Small intestine (tissue), 16 donors: ENCODE measurements at places on chromosomes 13 and 19.
A peak's percentile ranks its signal among the peaks of the same experiment; 100 is the strongest.

GRCh38 chr13:99282264-99283231 is 24.4 kb upstream of the GPR18 start:
- no peak for DNase-seq

- no peak for DNase-seq
Observed at GRCh38 chr13:45362939-45363338, 22.0 kb upstream of the TPT1 start.

DNA sequence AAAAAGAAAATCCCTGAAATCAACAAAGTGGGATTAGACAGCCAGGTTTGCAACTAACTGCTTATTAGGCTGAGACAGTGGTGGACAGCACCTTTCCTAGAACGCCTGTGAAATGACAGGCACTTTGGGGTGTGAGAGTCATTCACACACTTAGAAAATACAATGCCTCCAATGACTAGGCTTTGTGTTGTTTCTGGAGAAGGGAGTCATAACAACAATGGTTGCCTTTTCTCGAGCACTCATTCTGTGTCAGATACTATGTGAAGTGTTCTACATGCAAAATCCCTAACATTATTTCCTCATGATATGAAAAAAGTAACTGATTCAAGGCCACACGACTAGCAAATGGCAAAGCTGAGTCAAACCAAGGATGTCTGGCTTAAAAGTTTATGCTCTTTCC is 41.2 kb downstream of the SACS start:
- DNase-seq = no peak

- DNase-seq = no peak
Observed at GRCh38 chr13:83503424-83503823, 378.9 kb downstream of the SLITRK1 start.

GRCh38 chr13:108733022-108733560 is 103.7 kb downstream of the MYO16 start:
- no peak for DNase-seq

DNA sequence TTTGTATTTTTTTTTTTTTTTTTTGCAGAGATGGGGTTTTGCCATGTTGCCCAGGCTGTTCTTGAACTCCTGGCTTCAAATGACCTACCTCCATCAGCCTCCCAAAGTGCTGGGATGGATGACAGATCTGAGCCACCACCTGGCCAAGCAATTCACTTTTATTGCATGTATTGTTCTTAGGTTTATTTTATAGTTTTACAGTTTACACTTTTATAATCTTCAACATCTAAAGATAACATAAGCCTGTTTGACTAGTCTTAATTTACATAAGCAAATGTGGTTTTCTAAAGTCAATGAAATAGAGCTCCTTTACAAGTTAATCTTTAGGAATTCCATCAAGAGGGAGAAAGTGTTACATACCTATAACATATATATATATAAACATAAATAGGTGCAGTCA is 9.5 kb upstream of the MPV17L2 start:
- peak; percentile 41 for DNase-seq

DNA sequence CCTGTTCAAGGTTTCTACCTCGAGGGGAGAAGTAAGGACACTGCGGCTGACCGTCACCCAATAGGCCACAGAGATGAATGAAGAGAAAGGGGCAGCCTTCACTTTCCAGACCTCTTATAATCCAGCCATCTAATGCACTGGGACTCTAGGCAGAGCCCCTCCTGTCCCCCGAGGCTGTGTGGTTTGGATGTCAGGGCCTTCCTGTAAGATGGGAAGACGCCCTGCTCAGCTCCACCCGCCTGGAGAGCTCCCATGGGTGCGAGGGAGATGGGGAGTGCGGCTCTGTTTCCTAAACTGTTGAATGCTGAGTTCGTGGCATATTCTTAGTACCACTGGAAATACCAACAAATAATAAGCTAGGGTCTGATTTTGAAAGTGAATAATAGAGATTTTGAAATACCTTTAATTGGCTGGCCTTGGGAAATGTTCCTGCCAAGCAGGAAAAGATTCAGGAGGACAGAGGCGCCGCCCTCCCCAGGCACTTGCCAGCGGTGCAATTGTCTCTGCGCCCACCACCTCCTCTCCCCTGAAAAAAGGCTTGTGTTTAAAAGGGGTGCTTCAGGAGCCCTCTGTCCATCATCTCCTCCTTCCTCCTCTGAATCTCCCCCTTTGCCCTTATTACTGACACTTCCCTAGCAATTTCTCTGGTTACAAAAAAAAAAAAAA is 85.4 kb upstream of the GPR183 start:
- no peak for DNase-seq

DNA sequence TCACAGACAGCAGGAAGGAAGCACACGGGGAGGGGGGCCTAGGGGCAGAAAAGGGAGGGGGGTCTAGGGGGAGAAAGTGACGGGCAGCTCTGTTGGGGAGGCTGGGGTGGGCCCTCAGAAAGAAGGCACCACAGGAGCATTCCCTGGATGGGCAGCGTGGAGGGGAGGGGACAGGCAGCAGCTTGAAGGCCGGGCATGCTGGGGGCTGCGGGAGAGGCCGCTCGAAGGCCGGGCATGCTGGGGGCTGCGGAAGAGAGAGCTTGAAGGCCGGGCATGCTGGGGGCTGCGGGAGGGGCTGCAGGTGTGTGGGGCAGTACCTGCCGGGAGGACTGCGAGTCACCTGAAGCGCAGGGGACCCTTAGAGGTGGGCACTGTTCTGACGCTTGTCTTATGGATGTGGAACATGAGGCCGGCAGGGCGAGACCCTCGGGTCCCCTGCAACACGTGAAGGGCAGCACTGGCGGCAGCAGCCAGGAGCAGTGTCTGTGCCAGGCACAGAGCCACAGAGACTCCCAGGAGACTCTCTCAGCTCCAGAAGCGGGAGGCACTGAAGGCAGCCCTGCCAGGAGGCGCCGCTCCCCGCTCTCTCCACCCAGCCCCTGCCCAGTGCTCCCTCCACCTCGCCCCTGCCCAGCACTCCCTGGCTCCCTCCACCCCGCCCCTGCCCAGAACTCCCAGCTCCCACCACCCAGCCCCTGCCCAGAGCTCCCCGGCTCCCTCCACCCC is 13.3 kb downstream of the ZNF787 start:
- DNase-seq = no peak

DNA sequence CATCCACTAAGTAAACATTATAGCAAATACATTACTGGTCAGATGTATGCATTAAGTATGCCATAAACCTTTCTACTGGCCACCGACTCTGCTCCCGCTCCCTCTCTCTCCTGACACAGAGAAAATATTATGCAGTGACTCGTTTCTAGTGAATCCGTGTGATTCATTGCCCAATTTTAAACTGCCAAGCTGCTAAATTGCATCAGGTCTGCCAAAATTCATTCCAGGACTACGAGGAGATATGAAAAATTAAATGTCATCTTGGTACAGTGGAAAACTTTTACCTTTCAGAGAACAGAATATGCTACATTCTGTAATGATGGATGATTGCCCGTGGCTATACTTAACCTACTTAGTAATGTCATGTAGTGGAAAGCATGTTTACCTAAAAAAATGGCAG is 368.8 kb upstream of the TSHZ3 start:
- no peak for DNase-seq

DNA sequence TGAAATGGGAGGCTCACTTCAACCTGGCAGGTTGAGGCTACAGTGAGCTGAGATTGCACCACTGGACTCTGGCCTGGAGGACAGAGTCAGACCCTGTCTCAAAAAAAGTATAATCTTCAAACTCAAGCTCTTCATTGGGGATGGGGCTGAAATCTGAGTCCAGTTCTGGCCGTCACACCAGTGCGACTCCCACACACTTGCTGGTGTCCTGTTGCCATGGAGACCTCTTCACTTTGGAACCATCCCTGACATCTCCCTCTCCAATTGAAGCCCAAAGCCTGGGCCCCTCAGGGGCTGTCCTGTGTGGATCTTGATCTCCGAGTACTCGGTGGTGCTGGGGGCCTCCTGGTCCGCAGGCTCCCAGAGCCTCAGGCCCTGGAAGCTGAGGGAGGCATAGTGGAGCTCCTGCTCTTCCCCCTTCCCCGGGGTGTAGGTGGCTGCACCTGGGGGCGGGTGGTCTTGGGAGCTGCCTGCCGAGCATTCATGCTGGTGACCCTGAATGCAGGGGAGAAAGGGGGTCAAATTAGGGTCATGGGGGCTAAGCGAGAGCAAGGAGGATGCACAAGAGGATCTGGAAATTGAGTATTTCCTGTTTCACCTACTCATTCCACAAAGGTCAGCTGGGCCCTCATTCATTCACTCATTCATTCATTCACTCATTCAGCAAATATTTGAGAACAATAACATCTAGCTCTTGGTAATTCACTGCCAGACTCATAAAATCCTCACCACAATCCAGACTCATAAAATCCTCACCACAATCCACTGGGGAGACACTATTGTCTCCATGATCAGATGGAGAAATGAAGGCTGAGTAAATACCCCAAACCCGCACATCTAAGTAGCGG is 11.0 kb downstream of the SIGLEC11 start:
- DNase-seq = no peak

DNA sequence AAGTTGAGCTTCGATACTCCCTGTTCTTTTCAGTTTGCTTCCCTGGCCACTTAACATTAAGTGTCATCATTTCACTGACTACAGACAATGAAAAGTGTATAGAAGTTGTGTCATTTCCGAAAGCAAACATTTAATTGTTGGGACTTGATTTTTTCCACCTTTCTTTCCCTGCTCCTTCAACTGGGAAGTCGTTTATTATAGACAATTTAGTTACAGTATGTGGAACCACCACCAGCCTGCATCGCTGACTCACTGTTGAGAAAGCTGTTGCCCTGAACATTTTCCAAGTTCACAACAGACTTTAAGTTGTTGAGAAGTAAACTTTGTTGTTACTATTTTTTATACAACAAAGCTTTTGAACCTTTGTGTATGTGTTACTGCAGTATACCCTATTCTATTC is 788.4 kb upstream of the PRR20A start:
- DNase-seq = no peak

- DNase-seq = no peak
Observed at GRCh38 chr13:68380041-68380973, 1150.2 kb upstream of the PCDH9 start.

GRCh38 chr13:69567514-69567913 is 540.1 kb upstream of the ATXN8OS start:
- no peak for DNase-seq

DNA sequence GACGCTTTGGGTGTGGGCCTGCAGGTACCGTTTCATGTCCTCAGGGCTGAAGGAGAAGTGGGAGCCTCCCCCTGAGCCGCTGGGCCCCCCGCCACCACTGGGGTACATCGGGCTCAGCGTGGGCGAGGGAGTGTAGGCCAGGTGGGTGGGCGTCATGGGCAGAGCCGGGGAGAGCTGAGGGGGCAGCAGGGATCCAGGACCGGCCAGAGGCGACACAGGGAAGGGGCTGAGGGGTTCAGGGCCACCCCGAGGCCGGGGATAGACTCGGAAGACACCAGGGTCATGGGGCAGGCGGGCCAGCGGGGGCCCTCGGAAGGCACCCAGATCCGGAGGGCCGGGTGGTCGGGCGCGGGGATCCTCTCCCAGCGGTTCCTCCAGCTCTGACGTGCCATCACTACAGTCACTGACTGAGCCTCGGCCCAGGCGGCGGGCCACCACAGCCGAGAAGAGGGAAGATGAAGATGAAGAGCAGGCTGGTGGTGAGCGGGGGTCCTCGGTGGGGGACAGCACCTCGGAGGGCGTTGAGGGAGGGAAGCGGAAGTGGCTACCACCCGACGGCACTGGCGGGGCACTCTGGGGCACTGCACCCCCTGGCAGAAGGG is 5.7 kb downstream of the ERF start:
- no peak for DNase-seq

DNA sequence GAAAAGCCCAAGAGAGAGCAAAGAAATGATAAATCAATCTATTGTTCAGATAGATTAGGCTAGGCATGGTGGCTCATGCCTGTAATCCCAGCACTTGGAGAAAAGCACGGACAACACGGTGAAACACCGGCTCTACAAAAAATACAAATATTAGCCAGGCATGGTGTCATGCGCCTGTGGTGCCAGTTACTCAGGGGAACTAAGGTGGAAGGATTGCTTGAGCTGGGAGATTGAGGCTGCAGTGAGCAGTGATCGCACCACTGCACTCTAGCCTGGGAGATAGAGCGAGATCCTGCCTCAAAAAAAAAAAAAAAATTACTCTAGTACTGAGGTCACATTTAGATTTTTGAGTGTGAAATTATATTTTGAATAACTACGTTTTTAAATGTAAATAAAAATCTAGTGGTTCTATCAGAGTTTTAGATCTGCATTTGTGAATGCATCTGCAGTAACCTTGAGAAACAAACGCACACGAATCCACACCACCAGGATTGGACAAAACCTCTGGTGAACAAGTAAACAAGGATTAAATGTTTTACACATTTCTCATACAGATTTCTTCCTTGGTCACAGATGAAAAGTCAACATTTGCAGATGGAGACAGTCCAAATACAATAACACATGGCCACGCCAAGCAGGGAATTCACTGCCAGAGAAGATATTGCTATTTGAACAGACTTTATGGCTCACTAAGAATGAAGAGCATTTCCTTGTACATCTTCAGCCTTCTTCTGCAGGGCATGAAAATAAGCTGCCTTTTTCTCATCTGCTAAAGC is 917.6 kb downstream of the PCDH9 start:
- DNase-seq = peak; percentile 16

DNA sequence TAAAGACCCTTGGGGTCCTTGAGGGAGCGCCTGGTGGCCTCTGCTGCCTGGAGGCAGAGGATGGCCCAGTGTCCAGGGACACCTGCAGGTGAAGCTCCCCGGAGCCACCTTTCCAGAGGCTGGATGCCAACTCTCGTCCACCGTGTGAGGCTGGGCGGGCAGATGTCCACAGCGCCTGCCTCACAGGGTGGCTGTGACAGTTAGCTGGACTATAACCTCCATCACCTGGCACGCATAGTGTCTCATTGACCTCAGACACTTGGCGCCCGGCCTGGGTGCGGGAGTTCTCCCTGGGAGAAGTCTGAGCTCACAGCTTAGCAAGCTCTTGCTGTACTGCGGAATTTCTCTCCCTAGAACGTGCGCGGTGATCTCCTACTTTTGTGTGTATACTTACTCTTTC is 9.8 kb downstream of the BICRA start:
- peak; percentile 84 for DNase-seq

DNA sequence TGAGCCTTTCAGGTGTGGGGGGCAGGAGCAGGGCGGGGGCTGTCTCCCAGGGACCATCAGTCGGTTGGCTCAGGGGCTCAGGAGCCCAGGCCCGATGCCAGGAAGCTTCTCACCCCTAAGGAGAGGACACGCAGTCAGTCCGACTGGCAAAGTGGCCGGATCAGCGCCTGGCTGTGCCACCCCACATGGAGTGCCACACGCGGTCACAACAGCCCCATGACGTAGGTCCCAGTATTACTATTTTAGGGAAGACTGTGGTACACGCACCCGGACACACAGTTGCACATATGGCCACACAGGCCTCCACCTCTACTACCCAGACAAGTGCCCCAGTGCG is 29.3 kb upstream of the GRTP1 start:
- no peak for DNase-seq
